ENCODE measurements at places on chromosomes 7 and 10.
A peak's percentile ranks its signal among the peaks of the same experiment; 100 is the strongest.

DNA sequence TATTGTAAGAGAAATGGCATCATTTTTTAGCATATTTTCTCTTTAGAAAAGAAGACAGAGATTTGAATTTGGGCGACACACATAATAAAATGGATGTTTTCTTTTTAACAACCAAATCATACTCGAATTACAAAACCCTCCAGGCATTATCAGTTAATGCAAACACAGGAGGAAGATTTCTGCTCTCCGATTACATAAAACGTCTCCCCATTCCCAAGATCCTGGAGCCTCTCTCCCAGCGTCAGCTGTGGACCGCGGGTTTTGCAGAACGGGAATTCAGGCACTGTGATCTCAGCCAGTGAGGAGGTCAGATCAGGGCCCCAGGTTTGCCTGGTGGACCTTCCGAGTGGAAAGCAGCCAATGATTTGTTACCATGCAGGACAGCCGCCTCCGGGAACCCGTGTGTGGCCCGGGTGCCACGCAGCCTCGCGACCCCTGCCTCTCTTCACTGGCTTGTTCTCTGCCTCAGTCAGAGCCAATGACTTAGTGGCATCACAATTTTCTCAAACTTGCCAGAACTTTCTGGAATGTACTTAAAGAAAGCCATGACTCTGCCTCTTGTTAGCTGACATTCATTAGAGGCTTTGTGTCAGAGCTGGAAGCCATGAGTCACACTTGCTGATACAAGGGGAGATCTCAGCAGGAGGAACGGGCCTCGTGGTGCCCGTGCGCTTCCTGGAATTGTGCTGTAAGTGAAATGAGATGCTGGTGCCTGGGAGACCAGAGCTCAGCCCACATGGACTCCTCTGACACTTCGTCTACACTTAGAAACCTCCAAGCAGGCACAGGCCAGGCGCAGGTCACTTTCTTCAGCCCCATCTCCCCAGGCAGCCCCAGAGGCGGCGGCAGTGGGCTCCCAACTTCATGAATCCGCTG, 246.1 kb downstream of the KLF6 start:
- peak; percentile 98 for DNase-seq

DNA sequence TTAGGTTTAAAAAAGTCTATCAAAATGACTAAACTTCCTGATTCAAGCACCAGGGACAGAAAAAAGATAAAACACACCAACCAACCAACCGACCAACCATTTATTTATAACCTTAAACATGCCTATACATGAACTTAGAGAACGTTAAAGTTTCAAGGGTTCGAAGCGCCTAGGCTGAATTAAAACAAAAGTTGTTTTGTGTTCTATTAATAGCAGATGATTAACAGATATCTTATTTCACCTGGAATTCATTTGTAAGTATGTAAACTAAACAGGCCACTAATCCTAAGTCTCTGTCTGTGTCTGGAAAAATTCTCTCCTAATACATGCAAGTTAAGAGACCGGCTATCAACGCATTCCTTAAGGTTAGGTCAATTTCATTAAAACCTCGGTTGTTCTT, 1.4 kb downstream of the BAIAP2L1 start:
- DNase-seq: peak; percentile 35

DNA sequence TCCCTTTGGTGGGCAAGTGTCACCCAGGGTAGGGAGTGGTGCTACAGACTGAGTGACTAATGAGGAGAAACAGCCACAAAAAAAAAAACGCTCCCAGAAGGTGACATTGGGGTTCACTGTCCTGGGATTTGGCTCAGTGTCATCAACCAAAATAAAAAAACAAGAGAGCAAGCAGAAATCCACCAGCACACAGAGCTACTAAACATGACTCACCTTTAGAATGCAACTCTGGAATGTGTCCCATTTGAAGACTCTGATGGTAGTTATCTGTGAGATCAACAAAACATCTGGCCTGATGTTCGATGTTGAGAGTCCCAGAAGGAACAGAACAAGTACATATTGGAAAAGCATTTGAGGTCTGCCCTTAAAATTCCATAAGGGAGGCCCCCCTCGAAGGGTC, 200.3 kb upstream of the LYZL2 start:
- DNase-seq: peak; percentile 57

- peak; percentile 70 for DNase-seq
Measured at GRCh38 chr7:28407651-28408050, 4.7 kb upstream of the CREB5 start.

DNA sequence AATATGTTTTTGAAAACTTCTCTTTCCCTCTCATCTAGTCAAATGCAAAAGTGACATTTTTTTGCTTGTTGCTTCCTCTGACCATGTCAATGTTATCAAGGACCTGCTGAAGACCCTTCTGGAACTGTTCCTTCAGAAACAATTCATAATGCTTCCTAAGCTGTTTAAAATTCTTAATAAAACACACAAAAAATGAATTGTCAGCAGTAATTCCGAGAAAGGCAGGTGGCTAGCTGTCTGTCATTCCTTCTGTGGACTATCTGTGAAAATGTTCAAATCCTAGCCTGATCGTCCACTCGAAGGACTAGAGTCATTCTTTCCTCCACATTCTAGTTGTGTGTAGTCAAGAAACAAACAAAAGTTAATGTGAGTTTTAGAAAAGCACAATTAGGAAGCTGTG, 56.6 kb upstream of the TRIL start:
- DNase-seq: no peak

GRCh38 chr7:29763266-29763665, 43.0 kb upstream of the WIPF3 start:
- no peak for DNase-seq

- DNase-seq: no peak
Measured at GRCh38 chr10:32906595-32906994, 51.4 kb downstream of the ITGB1 start.
